D721Med (cell line): ENCODE measurements at places on chromosomes 16 and 17.
A peak's percentile ranks its signal among the peaks of the same experiment; 100 is the strongest.

GRCh38 chr17:69480245-69480644, 65.7 kb downstream of the MAP2K6 start:
- no peak for DNase-seq

GRCh38 chr16:20636671-20637070, 60.5 kb upstream of the ACSM2B start:
- no peak for DNase-seq

DNA sequence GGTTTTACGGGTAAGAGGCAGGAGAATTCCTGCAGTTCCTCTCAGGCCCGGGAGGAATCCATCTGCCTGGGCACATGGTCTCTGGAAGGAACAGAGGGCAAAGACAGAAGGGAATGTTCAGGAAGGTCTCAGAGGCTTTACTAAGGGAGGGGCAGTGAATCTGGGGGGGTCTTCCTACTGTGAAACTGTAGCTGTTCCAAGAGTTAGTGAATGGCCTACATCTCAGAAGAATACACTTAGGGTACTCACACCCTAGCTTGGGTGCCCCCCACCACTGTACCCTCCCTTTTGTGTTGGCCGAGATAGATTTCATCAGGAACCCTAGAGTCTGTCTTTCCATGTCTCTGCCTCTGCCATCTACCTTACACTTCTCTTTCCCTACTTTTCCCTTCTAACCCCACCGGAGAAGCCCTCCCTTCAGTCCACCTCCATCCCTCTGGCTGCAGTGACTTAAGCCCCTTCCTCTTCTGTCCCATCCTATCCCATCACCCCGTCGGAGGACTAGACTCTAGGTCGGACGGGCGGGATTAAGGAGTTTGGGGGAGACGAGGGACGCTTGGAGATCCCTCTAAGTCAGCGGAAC, 316 bp downstream of the DLG4 start:
- DNase-seq: no peak

- no peak for DNase-seq
These were observed 15.5 kb downstream of the METTL9 start for GRCh38 chr16:21614896-21615295.

- DNase-seq: no peak
These were observed 5.9 kb upstream of the C16orf95 start for GRCh38 chr16:87322833-87323726.

DNA sequence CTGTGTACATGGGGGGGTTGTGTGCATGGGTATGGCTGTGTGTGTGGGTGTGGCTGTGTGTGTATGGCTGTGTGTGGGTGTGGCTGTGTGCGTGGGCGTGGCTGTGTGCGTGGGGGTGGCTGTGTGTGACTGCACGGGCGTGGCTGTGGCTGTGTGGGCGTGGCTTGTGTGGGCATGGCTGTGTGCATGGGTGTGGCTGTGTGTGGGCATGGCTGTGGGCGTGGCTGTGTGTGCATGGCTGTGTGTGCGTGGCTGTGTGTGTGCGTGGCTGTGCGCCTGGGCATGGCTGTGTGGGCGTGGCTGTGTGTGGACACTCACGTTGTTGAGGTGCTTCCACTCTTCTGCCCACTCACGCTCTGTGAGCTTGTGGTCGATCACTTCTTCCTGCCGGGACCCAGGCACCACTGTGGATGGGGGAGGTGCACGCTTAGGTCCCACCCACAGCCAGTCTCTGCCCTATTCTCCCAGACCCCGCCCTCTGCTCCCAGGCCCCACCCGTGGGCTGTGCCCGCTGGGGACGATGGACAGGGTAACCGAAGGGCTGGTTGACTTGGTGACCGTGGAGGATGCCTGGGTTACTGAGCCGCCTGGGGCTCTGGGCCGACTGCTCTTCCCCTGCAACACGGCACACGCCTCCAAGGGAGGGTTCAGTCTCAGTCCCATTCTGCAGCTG, 16.0 kb upstream of the PABPN1L start:
- DNase-seq: no peak

- DNase-seq: no peak
These were observed 5.9 kb upstream of the LASP1NB start for GRCh38 chr17:38919316-38920078.

DNA sequence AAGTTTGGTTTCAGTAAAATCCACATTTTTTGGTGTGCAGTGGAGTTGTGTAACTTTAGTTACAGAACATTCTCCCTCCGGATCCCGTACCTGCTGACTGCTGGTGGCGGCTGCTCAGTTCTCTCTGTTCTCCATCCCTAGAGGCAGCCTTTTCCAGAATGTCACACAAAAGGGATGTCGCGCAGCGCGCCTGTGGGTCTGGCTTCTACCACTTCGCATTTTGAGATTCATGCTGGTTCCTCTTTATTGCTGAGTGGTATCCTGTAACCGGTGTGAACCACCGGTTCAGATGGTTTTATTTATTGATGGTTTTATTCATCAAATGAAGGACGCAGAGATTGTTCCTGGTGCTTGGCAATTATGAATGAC, 981 bp upstream of the CEP131 start:
- no peak for DNase-seq

- peak; percentile 54 for DNase-seq
These were observed 196.1 kb downstream of the GSG1L start for GRCh38 chr16:27867122-27868110.

- DNase-seq: no peak
These were observed 59.6 kb downstream of the HAPSTR1 start for GRCh38 chr16:9151074-9151473.

- no peak for DNase-seq
These were observed 411.8 kb upstream of the SALL1 start for GRCh38 chr16:51562891-51563290.

GRCh38 chr17:31508288-31509094, 117.0 kb downstream of the RAB11FIP4 start:
- no peak for DNase-seq

- DNase-seq: no peak
These were observed 146.3 kb downstream of the SLC39A11 start for GRCh38 chr17:72946156-72946555.

DNA sequence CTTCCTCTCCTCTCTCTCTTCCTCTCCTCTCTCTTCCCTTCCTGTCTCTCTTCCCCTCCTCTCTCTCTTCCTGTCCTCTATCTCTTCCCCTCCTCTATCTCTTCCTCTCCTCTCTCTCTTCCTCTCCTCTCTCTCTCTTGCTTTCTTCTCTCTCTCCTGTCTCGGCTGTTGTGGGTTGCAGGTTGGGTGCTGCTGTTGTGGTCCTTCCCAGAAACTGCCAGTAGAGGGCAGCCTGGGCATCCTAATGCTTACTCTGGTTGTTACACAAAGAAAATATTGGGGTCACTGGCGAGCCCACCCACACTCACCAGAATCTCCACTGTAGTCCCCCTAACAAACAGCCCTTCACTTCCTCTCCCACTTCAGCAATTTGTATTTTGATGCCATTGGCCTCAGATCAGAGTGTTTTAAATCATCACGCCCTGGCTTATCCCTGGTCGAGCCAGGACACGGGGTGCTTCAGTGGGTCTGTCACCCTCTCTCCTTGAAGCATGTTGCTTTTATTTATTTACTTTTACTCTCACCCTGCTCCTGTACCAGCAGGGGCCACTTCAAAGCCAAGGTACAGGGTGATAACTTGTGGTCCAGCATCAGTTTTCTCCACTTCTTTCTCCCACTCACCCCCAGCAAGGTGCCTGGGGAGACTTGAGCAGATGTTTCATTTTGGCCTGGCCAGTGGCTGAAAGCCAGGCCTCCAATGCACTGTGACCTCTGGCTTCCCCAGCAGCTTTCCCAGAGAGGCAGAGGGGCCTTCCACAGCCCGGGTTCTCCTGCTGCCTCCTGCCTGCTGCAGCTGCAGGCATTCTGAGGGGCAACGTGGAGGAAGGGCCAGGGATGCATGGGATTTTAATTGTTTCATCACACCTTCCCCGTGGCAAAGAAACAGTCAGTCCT, 4.7 kb upstream of the MMP15 start:
- no peak for DNase-seq

- DNase-seq: no peak
These were observed 40.0 kb upstream of the ACSF3 start for GRCh38 chr16:89053725-89054029.

DNA sequence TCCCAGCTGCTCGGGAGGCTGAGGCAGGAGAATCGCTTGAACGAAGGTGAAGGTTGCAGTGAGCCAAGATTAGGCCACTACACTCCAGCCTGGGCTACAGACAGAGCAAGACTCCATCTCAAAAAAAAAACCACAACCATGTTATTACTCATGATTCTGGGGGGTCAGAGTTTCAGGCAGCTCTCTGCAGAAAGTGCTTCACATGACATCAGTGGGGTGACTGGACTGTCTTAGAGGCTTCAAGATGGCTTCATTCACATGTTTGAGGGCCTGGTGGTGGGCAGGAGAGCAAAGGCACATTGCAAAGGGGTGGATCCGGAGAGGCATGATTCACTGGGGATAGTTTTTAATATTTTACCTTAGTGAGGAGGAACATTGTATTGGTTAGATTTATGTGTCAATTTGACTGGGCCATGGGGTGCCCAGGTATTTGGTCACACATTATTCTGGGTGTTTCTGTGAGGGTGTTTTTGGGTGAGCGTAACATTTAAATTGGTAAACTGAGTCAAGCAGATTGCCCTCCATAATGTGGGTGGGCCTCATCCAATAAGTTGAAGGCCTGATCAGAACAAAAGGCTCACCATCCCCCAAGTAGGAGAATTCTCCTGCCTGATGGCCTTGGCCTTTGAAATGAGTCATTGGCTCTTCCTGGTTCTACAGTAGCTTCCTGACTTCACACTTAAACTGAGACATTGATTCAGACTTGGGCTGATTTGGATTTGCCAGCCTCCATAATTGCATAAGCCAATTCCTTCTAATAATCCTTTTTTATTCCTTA, 109.8 kb downstream of the GOSR1 start:
- DNase-seq: no peak

- no peak for DNase-seq
These were observed 78.3 kb downstream of the SOCS1 start for GRCh38 chr16:11177578-11178160.

DNA sequence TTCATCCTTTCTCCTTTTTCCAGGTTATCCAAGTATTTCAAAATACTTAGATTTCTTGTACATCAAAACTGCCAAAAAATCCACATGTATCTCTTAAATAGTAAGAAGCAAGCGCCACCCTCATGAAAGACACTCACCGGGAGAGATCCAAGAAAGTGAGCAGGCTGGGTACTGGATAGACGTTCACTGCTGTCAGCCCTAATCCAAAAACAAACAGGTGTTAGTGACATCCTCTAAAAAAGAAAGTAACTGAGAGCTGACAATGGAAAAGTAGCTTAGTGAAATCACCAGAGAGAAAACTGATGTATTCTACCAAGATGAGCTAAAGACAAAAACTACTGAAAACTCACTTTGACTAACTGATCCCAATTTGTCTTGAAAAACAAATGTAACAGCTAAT, 46.1 kb downstream of the MARVELD3 start:
- no peak for DNase-seq

DNA sequence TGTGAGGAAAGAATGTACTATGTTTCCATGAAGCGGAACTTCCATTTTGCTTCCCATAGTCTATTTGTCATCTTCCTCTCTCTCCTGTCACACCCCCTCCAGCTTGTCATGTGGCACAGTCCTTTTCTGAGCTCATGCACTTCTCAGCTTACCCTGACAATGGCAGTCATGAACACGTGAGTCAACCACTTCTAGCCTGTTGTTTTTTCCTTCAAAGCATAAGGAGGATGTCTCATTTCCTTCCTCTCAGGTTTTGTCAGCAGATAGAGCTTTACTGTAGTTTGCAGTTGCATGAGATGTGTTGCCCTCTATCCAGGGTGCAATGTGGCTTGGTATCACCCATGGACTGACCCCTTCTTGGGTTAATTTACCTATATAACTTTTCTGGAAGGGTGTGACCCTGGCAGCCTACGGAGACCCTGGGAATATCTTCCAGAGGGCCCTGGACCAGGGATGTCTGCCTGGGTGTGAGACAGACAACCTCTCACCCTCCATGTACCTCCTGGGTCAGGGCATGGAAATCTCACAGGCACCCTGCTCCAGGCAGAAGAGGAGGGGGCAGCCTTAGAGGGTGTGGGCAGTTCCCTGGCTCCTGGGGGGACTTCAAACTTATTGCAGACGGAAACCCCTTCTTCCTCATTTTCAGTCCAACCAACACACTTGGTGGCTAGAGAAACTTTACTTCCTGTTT, 4.0 kb upstream of the ZNF267 start:
- DNase-seq: no peak

DNA sequence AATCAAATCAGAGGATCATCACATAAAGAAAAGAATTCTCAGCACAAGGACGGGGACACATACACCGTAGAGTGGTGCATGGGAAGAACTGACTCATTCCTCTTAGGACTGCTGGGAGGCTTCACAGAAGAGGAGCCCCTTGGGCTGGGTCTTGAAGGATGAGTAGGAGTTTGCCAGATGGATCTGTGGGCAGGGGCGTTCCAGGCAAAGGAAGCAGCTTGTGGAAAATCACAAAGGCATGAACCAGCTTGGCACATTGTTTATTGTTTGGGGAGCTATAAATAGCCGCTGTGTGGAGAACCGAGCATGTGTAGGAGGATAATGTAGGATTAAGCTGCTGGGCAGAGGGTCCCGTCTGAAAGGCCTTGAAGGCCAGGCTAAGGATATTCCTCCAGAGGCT, 5.1 kb upstream of the SLC16A11 start:
- no peak for DNase-seq

DNA sequence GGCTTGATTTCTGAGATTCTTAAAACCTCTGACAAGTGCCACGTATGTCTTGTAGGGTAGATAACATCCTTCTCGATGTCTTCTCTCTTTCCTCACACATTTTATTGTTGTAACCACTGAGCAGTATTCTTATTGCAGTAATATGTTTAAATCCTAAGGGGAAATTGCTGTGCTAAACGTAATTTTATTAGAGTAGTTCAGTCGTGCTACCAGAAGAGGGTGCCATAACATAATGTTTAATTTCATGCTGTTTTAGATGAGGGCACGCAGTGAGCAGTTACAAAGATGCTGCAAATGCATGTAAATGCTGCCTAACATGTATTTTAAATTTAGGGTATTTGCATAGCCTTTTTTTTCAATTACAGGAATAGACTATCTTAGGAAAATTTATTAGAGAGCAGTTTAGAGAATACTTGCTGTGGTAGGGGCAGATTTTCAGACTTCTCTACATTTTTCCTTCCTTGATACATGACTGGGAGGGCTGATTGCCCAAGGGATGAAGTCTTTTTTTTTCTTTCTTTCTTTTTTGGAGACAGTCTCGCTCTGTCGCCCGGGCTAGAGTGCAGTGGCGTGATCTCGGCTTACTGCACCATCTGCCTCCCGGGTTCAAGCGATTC, 51.7 kb downstream of the GAN start:
- DNase-seq: no peak

GRCh38 chr17:58150394-58150793, 2.2 kb downstream of the OR4D1 start:
- DNase-seq: no peak

DNA sequence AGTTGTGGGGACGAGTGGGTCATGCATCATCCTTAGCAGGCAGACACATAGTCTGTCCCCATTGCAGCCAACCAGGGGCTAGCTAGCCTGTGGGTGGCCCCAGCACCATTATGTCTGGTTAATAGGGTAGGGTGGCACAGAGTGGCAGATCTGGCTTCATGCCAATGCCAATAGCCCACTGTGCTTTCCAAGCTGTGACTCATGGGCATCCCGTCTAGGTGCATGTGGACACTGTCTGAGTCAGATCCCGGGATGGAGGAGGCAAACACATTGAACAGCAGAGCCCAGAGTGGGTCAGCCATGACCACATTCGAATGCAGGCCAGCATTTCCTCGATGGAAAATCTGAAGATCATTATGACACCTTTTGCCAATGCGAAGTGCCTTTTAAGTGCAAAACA, 2.5 kb downstream of the HS3ST2 start:
- no peak for DNase-seq
